ENCODE measurements at places on chromosomes 7 and 10.
A peak's percentile ranks its signal among the peaks of the same experiment; 100 is the strongest.

DNA sequence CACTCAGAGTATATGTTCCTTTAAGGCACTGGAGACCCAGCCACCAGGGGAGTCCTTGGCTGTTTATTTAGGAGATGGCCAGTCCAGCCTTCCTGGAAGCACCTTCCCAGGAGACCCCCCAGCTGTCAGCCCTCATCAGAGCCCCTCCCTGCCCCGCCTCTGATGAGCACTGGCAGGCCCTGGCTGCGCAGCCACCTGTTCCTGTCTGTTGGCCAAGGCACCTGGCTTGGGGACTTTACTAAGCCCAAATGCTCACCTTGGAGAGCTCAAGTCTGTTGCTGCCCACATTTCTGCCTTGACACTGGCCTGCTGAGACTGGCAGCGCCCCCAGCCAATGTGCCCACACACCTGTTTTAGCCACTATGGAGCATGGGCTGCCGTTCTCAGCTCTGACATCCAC is 124.7 kb downstream of the ELMO1 start:
- no peak for DNase-seq

- DNase-seq = no peak
Observed at GRCh38 chr7:149854611-149855360, 16.6 kb downstream of the ZNF862 start.

DNA sequence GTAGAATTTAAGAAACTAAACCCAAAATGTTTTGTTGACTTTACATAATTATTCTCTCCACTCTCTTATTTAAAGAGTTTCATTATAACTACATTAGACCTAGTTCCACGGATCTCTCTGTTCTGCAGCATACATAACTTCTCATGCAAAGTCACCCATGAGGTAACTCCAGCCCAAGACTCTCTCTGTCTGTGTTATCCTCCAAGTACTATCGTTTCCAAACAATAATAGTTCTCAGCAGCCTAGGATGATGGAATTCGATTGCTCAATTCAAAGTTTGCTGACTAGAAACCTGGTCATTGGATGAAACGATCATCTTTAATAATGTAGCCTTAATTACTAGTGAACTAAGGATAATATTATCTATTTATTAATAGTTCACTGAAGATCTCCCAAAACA is 203.1 kb upstream of the PTN start:
- DNase-seq = no peak

- no peak for DNase-seq
Observed at GRCh38 chr10:33306701-33307519, 27.6 kb downstream of the NRP1 start.

- no peak for DNase-seq
Observed at GRCh38 chr7:130611218-130611617, 57.3 kb downstream of the COPG2 start.

DNA sequence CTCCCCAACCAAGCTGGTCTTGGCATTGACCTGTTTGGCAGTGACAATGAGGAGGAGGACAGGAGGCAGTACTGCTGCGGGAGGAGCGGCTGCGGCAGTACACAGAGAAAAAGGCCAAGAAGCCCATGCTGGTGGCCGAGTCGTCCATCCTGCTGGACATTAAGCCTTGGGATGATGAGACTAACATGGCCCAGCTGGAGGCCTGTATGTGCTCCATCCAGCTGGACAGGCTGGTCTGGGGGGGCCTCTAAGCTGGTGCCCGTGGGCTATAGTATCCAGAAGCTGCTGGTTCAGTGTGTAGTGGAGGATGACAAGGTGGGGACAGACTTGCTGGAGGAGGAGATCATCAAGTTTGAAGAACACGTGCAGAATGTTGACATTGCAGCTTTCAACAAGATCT is 39.1 kb upstream of the ZNF273 start:
- no peak for DNase-seq

DNA sequence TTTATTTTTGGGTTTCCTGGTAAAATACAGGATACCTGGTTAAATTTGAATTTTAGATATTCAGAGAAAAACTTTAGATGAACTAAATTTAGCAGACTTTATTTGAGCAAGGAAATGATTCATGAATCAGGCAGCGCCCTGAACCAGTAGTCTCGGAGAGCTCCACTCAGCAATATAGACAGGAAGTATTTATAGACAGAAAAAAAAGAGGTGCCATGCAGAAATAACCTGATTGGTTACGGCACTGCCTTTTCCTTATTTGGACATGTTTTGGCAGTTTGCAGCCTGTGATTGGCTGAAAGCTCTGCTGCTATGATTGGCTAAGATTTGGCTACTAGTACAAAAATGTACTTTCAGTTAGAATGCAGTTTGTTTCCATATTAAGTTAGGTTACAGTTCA is 198.3 kb upstream of the DKK1 start:
- no peak for DNase-seq

- DNase-seq = no peak
Observed at GRCh38 chr10:32143302-32143847, 87.2 kb upstream of the KIF5B start.

- no peak for DNase-seq
Observed at GRCh38 chr10:1454428-1454827, 282.9 kb downstream of the ADARB2 start.

DNA sequence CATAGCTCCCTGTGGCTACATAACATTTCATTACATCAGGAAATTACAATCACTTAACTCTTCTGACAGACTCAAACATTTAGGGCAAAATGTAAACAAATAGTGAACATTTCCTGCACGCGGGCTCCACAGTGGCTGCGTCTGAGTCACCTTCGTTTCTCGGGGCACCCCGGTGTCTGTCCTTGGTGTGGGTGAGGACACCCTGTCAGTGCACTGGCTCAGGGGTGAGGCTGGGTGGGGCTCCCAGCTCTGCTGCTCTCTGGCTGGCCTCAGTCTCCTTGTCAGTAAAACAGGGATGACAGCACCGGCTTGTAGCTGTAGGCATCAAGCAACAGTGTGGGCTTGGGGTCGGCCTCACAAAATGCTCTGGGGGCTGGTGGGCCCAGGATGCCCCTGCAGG is 237.1 kb upstream of the SHH start:
- no peak for DNase-seq

GRCh38 chr10:1137499-1138163 is 81.4 kb downstream of the WDR37 start:
- no peak for DNase-seq

DNA sequence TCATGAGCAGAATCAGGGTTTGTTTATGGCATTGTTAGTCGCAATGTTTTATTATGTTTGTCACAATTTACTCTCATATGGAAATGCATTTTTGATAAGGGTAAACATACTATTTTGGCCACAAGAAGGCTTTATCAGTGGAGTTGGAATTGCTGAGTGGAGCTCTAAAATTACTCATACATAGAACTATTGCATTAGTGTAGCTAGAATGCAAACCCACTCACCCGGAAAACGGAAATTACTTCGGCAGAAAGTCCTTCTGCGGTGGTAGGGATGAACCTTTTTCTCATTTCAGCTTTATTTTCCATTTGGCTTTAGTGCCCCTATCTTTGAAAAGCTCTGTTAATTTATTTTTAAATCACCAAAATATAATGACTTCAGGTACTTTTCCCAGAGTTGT is 42.8 kb upstream of the NPY start:
- no peak for DNase-seq

DNA sequence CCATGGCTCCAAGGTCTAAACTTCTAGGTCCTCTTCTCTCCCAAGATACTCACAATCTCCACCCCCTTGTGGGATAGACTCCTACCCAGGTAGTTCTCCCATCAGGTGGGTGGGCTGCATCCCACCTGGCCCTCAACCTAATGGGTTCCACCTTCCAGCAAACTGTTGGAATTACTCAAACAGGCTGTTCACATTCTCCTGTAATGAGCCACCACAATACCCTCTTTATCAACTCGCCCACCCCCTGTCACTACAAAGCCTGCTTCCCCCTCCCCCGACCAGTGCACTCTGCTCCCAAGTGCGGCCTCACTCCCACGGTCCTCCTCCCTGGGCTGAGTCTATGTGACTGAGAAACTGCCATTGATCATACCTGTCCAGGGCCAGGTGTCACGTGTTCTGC is 10.4 kb upstream of the HTR5A start:
- no peak for DNase-seq

DNA sequence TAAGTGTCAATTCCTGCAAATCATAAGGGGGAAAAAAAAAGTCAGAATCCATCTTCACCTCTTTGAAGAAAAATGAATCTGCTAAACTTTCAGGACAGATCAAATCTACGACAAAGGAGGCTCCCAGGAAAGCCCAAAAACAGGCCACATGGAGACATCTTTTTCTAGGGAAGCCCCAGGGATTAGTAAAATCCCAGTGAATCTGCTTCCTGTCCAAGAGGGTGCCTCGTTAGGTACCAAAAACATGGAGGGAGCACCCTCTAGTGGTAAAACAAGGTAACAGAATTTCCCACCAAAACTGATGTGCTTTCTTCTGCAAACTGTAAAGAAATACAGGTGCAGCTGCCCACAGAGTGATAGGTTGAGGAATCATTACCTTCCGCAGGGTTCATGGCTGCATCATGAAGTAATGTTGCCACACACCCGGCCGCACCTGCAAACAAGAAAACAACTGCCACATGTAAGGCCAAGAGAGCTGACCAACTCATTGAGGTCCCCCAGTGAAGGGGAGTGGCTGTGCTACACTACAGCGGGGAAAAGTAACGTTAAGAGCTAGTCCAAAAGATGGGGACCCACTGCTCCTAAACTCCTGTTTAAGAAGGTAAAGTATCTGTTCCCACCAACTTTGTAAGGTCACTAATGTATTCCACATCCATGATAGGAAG is 7.9 kb downstream of the SLC25A28 start:
- peak; percentile 48 for DNase-seq

DNA sequence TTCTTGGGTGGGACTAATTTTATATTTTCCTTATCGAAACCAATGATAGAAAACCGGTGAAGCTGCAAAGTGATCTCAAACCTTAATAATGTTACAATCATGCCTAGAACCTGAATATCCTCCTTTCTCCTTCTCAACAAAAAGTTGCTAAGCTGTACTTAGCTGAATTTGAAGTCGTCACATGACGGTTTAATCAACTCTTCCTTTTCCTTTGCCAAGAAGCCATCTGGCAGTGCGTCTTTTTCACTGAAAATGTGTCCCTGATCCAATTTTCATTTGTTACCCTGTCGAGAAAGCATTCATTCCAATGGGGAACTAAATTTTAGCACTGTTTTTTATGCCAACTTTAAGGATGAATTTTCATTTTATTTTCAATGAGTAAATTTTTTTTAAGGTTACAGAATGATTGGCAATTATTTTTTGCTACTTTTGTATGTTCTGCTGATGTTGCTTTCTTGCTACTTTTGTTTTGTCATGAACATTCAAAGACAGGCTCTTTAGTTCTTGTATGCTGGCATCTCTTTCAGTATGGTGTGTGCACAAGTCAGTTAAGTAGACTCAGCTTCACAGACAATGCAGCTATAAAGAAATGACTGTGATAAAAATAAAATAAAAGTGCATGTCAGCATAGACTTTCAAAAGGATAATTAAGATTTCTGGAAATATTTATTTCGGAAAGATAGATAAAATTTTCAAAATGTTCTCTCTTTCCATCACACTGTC is 980.0 kb downstream of the DNAJB9 start:
- no peak for DNase-seq

DNA sequence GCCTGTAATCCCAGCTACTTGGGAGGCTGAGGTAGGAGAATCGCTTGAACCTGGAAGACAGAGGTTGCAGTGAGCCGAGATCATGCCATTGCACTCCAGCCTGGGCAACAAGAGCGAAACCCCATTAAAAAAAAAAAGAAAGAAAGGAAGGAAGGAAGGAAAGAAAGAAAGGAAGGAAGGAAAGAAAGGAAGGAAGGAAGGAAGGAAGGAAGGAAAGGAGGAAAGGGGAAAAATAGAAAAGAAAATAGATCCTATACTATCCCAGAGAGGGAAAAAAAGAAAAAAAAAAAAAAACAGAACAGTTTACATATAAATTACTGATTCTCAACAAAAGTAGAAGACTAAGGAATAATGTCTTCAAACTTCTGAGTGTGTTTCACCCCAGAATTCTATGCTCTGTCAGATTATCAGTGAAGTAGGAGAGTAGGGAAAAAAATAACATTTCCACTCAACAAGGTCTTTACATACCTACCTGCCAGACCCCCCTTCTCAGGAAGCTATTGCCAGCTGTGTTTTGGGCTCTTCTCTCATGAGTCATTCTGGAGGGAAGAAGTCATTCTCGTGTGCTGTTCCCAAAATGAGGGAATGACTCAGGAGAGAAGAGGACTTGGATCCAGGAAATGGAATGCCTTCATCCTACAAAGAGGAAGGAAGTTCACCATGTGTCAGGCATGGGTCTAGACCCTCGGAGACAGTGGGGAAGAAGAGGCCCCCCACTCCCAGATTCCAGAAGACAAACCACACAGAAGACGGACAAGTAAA is 20.9 kb downstream of the RGS10 start:
- DNase-seq = peak; percentile 8

GRCh38 chr7:18798088-18798906 is 302.7 kb downstream of the HDAC9 start:
- DNase-seq = no peak

DNA sequence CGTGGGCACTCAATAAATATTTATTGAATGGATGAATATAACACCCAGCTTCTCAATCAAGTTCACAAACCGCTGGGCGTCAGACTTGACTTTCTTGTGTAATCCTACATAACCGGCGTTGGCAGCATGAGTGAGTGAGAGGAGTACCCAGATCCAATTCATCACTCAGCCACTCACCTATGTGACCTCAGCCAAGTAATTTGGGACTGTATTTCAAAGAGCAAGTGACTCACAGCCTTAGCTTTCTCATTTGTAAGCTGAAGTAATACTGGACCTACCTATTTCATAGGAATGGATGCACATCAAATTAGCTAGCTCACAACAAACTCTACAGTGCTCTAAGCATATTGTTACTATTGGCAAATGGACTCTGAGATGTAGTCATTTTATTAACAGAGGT is 53.8 kb upstream of the FAM204A start:
- DNase-seq = no peak

- no peak for DNase-seq
Observed at GRCh38 chr7:15757041-15758000, 70.8 kb upstream of the MEOX2 start.

DNA sequence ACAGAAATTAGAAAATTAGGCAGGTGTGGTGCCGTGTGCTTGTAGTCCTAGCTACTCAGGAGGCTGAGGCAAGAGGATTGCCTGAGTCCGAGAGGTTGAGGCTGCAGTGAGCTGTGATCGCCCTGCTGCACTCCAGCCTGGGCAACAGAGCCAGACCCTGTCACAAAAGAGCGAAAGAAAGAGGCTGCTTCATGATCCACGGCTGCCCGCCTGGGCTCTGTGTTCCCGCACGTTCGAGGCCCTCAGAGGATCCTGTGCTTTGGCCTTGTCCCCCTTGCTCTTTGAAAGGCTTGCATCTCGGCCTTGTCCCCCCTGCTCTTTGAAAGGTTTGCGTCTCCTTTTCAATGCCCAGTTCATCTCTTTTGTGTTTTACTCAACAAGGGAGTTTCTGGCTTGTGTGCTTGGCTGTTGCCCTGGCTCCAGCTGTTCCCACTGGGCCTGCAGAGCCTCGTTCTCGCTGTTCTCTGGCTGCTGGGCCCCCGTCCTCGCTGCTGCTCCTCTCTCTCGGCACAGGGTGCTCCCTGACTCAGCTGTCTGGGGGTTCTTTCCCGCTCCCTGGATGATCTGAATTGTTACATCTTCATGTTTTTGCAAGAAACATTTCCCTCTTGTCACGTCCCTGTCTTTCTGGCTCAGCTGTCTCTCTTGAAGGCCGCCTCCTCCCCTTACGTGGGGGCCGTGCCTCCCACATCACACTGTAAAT is 45.1 kb upstream of the INPP5A start:
- DNase-seq = no peak
